Fibroblast of skin of left biceps (primary cell): ENCODE measurements at places on chromosomes 12 and 14.
A peak's percentile ranks its signal among the peaks of the same experiment; 100 is the strongest.

DNA sequence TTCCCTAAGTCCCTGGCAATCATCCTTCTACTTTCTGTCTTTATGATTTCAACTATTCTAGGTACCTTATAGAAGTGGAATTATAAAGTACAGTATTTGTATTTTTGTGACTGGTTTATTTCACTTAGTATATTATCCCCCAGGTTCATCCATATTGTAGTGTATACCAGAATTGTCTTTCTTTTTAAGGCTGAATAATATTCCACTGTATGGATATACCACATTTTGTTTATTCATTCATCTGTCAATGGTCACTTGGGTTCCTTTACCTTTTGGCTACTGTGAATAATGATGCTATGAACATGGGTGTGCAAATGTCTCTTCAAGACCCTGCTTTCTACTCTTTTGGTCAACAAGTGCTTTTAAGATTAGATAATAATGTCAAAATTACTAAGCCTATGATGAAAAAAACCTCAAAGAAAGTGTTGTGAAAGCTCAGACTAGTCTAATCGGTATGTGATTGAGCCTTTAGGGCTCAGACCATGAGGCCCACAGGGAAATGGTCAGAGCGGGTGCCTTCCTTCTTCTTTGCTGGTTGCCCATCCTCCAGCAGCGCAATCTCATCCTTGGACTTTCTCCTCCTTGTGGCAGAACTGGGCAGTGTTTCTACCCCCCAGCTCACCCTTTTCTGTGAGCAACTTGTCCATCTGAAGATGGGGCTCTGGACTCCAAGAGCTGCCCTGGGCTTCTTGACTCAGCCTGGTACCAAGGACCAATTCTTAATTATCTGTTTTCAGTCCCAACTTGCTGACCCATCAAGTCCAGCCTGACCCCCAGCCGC, 105.4 kb downstream of the TTC8 start:
- DNase-seq, result no peak

- DNase-seq, result no peak
These were observed 5.7 kb downstream of the FAM177A1 start for GRCh38 chr14:35051796-35052195.

GRCh38 chr12:3191450-3191849, 114.3 kb downstream of the TSPAN9 start:
- DNase-seq, result no peak

GRCh38 chr12:80044694-80045046, 54.7 kb upstream of the OTOGL start:
- peak; percentile 82 for DNase-seq

- DNase-seq, result no peak
These were observed 5.7 kb upstream of the CATSPERB start for GRCh38 chr14:91737619-91738018.

- DNase-seq, result no peak
These were observed 234.8 kb upstream of the FKBP4 start for GRCh38 chr12:2559931-2560330.

DNA sequence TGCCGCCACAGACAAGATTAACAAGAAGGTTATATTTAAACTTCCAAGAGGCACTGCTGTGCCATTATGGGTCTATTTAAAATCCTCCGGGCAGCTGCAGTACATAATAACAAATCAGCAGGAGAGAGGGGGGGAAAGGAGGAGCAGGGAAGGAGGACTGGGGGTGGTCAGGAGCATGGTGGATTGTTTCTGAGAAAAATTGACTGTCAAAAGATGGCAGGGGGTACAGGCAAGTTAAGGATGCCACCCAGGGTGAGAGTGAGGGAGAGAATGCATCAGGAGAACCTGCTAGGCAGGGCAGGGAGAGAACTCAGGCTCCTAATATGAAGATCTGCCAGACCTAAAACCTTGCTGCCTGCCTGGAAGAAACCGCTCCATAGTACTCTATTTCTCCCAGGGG, 181.8 kb downstream of the GRIN2B start:
- DNase-seq, result no peak

DNA sequence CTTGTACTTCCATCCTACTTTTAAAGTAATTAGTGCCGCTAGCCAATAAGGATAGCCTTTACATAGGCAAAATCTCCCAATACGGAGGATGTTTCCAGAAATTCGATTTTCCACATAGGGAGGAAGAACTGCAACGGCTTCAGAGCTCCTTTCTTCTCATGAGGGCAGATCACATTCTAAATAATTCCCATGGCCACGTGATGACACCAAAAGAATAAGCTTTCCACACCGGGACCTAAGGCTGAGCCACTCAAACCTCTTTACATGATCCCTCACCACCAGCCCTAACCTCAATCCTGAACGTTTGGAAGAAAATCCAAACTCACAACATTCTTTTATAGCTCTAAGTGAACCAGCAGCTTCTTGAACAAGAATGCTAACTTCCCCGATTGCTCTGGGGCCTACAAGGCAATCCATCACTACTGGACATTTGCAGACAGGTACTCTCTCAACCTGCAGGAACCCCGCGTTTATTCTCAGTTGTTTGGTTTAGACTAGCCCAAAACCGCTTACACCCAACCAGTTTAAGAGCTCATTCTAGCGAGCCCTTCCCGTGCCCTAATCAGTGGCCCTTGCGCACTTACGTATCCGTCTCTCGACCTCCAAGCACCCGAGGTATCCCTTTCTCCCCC, 884 bp downstream of the CAPRIN2 start:
- DNase-seq, result no peak

DNA sequence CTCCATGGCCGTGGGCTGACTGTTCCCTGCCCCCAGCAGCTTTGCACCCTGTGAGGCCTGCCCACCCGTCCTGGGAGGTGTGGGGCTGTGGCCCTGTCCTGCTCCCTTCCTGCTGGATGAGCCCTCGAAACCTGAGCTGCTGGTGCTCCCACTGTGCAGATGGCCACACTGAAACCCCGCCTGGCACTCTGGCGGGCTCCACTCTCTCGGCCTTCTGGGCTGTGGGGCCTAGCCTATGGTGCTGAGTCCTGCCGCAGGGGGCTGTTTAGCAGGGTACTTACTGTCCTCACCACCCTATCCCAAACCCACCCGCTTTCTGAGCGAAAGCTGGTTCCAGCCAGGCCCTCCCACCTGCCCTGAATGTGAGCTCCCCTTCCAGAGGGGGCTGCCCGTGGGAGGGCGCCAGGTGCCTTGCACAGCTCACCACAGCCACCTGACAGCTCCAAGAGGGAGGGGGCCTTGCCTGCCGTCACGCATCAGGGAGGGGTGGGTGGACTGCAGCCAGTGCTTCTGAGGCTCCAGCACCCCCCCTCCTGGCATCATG, 7.3 kb downstream of the SLC25A47 start:
- DNase-seq, result no peak

- no peak for DNase-seq
These were observed 21.3 kb downstream of the CRADD start for GRCh38 chr12:93698307-93699092.

DNA sequence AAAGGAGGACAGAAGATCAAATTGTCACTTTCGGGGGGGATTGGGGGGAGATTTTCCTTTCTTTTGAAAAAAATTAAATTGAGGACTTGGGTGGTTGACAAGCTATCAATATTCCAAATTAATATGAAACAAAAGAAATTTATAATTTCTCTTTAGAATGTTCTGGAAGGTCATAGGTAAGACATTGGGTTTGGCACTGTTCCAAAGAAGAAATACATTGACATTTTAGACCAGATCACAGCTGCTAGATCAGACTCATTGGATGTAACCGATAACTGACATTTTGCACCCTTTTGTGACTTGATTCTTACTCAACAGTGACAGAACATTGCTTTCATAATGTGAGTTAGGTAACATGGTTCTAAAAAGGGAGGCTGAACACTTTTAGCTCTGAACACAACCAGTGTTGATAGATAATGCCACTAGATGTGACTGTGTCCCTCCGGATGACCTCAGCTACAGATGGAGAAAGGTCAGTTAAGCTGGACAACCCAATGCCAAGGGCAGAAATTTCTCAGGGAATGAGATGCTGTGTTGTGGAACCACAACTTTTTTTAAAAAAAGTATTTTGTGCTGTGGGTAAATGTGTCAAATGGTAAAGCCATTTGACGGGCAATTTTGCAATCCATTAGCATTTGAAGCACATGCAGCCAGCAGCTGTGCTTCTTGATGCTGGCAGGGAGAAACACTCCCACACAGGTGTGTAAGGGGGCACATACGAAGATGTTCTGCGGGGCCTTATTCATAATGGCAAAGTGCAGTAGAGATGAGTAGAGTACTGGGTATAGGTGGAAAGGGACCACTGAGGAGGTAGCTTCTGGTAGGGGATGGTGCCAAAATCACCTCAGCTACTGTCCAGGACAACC, 62.9 kb downstream of the RFX4 start:
- no peak for DNase-seq

- peak; percentile 100 for DNase-seq
These were observed at the start of gene CBX5 for GRCh38 chr12:54279632-54280467. Gene CBX5 (minus strand): TSS chr12:54280122. CDS start chr12:54257650, 22,472 bp downstream.

DNA sequence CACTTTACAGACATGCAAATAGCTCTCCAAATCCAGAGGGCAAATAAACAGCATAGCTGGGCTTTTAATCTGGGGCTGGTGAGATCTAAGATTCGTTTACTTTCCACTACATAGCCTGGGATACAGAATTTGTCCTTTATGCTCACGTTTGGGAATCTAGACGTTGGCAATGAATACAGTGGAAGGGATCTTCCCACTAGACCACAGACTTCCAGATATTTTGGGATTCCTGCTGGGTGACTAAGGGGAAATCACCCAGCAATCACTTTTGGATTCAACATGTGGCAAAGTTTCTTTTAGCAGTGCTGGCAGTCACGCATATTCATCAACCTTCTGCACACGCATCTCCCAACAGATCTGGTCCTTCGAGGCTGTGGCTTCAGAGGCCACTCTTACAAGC, 23.5 kb downstream of the APPL2 start:
- peak; percentile 66 for DNase-seq

DNA sequence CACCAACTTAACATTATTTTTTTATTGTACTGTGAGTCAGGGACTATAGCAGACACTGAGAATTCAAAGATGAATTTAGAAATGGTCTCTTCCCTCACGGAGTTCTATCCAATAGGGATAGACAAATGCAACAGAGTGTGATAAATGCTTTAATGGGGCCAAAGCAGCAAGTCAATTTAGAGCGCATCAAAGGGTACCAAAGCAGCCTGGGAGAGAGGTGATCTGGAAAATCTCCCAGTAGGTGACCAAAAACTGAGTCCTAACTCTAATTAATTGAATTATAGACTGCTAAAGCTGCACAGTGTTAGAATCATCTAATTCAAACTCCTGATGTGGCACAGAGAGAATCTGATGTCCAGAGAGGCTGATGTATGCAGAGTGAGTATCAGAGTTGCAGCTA, 2.6 kb downstream of the LIN7A start:
- DNase-seq, result no peak

DNA sequence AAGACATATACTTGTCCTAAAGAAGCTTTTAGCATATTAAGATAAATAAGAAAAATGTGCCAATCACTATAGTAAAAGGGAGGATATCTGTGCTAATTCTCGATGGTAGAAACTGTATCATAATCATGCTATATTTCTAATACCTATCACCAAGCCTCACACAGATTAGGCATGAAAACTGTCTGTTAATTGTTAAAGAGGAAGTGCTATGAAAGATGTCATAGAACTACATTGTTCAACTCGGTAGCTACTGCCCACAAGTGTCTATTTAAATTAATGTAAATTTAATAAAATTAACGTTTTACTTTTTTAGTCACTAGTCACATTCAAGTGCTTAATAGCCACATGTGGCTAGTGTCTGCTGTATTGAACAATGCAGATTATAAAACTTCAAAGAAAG, 77.5 kb upstream of the KICS2 start:
- no peak for DNase-seq

- DNase-seq, result no peak
These were observed 75.9 kb downstream of the RCOR1 start for GRCh38 chr14:102668291-102668873.

DNA sequence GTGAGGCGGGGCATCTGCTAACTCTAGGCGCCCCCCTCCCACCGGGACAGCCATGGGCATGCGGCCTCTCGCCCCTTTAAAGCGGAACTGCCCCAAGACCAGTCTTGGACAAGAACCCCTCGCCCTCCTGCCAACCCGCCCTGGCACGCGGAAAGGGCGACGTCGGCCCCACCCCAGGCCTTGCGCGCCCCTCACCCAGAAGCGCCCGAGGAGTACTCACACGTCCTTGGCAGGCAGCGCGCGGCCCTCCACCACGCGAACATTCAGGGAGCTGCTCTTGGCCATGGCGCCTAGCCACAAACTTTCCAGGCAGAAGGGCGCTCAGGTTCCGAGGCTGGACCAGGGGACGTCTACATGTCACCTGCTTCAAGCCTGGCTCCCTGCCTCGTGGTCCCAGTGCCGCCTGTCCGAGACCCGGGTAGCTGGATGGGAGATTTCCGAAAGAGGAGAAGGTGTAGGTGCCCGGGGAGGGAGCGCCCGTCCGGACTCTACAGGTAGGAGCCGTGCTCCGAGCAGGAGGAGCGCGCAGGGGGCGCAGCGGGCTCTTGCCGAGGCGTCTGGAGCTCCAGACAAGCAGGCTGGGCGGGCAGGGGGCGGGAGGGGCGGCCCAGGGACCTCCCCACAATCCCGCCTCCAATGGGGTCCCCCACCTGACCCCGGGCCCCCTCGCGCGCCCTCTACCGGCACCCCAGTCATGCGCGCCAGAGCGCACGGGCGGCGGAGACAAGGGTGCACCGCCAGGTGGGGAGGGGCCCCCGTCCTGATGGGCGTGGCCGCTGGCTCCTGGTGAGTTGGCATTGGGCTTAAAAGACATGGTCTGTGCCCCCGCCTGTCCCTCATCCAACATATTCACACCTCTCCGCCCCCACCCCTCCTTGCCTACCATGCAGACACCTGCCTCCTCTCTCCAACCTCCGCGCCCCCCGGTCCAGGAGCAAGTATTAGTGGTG, at the start of gene RASAL1:
RASAL1 (minus strand) TSS at position 584 of the 950 bp plus-strand sequence; CDS start at position 285, 299 bp downstream.
- DNase-seq, result no peak

DNA sequence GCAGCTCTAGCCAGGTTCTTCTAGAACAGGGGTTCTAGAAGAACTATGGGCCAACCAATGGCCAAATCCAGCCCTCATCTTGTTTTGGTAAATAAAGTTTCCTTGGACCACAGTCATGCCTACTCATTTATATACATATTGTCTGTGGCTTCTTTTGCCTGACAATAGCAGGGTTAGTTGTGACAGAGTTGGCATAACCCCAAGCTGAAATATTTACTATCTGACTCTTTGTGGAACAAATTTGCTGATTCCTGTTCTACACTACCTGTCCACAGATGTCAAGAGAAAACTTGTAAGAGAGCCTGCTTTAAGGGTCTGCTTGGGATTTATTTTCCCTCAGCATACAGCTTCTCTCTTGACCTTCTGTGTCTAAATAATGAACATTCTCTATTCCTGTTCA, 289.0 kb downstream of the KSR2 start:
- DNase-seq, result no peak

DNA sequence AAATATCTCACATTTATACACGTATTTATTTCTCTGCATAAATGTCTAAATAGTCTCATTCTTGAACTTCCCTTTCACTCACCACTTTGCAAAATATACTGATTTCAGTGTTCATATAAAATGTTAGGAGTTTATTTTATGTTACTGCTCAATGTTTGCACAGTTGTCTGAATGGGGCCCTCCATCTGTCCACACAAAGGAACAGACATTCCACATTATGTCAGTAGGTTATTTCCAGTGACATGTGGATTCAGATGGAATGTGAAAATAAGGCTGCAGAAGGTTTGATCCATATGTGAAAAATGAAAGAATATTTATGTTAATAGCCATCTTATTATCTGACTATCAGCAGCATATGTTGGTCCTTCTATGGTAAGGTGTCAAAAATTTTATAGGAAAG, 994.4 kb upstream of the SEL1L start:
- no peak for DNase-seq

- DNase-seq, result peak; percentile 14
These were observed at the start of gene ZBTB39 for GRCh38 chr12:57005980-57006808. Gene ZBTB39 (minus strand): TSS chr12:57006546. CDS start chr12:57004917, 1,629 bp downstream.
